ENCODE measurements at places on chromosomes 3 and 15.
A peak's percentile ranks its signal among the peaks of the same experiment; 100 is the strongest.

DNA sequence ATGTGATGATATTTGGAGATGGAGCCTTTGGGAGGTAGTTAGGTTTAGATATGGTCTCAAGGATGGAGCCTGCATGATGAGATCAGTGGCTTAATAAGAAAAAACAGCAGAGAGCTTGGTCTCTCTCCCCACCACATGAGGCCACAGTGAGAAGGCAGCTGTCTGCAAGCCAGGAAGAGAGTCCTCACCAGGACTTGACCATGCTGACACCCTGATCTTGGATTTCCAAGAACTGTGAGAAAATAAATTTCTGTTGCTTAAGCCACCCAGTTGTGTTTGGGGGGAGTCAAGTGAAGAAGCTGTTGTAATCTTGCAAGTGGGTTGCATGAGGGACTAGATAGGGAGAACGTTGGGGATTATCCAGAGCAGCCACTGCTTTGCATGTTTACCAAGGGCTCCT lies 62.3 kb upstream of the TNFAIP8L3 start:
- DNase-seq: no peak

DNA sequence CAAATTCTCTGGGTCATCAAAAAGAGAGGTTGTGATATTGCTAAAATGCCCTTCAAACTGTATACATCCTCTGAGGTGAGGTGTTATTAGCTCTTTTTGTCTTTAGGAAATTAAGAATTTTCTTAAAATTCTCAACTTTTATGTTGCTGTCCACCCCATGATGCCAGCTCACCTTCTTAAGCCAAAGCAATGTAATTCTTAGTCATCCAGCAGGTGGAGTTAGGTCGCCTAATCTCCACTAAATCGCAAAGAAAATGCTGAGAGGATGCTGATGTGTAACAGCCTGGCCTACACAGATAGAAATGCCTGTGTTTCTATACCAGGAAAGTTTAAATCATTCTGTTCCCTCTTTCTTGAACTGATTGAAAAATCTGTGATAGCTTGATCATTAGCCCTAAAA lies 770.2 kb upstream of the ALCAM start:
- DNase-seq: no peak

- no peak for DNase-seq
Observed at GRCh38 chr15:85642693-85643066, 152.0 kb downstream of the KLHL25 start.

- DNase-seq: no peak
Observed at GRCh38 chr15:60096157-60096556, 92.0 kb downstream of the FOXB1 start.

DNA sequence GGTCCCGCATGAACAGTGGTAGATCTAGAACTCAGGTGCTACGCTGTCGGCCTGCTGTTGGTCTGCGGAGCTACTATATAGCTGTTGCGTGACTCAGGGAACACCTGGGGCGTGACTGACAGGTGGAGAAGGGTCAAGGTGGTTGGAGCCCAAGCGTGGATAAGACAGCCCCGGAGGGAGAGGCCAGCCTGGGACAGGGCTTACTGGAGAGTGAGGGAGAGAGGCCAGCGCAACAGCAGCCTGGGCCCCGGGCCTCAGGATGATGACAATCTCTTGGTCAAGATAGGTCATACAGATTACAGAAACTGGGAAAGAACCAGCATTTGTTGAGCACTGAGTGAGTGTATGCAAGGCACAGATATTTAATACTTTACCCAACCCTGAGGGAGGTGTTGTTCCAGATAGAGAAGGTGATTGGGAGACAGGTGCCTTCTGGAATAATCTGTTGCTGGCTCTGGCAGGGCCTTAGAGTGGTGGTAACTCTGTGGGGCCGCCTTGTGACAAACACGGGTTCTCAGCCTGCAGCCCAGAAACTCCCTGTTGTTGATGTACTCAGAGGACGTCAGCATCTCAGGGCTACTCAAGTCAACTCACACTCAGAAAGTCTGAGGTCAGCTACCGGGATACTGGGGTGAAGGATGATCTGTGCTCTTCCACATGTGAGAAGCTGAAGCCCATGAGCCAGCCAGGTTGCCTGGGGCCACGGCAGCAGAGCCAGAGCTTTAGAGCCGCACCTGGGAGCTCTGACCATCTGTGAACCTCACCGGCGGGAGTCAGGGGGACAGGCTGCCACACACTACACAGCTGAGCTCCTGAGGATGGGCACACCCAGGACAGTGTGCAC lies 265.4 kb upstream of the HES1 start:
- no peak for DNase-seq

DNA sequence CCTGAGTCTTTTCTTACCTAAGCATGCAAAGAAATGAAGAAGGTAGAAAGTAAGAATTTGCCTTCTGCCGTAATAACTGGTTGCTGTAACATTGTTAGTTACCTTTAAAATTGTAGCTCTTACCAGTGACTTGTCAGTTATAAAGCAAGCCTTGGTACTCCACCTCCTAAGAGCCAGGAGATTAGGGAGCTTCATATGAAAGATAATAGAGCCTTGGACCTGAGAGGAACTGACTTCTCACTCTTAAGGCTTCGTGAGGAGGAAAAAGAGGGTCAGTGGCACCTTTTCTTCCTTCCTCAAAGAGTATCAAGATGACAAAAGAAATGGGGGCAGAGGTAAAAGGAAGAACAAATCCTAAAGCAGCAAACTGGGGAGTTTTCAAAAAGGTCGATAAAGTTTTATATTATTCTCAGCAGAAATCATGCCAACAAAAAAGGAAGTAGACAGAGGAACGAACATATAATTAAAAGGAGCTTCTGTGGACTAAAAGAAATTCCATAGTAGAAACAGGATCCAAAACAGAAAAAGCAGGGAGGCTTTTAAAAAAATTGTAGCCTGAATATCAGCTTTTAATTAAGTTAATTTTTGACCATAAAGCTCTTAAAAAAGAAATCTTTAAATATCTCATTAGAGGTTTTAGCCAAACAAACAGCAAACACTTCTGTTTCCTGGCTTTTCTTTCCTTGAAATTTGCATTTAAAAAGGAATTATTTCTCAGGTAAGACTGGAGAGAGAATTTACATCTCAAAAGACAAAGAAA lies 847.1 kb upstream of the ALCAM start:
- no peak for DNase-seq

GRCh38 chr15:31465083-31465955 lies 138.7 kb downstream of the KLF13 start:
- peak; percentile 3 for DNase-seq

GRCh38 chr3:193040836-193041672 lies 123.4 kb upstream of the MB21D2 start:
- no peak for DNase-seq

DNA sequence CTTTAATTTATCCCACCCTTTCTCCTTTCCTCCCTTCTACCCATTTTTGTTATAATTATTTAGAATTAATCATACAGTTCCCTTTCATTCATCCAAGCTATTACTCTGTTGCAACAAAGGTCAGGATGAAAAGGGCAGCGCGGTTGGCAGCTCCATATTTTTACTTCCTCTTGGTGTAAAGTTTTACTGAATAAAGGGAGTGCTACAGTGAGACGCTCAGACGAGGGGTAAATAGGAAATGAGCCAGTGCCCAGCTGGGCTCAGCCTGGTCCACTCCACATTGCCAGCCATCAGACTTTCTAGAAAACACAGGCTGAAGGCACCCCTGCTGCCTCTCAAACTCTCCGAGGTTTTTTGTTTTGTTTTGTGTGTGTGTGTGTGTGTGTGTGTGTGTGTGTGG lies 21.9 kb upstream of the ZBTB38 start:
- DNase-seq: no peak

- DNase-seq: no peak
Observed at GRCh38 chr3:13069495-13069894, 3.7 kb downstream of the IQSEC1 start.

GRCh38 chr3:183907911-183908331 lies 23.2 kb upstream of the PARL start:
- DNase-seq: no peak

GRCh38 chr3:196193133-196193735 lies 18.0 kb downstream of the ZDHHC19 start:
- DNase-seq: no peak

DNA sequence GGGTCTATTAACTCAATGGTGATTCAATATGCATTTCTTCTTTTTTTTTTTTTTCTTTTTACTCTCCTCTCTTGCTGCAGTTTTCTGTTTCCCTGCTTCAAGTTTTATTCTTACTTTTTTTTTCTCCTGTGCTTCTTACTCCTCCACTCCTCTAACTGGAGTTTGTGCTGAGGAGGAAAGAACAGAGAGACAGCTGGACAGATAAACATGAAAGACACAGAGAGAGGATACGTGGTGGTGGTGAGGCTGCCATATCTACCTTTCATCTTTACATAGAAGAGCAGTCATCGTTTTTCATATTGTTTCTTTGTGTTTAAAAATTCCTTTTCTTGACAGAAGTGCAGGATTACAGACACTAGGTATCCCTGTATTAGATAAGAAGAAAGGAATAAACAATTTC lies 262.8 kb downstream of the OTOL1 start:
- no peak for DNase-seq

Data from activated CD4-positive, alpha-beta T cell treated with anti-CD3 and anti-CD28 coated beads for 1 hour (primary cell).